NCI-H2081 treated with DMSO at 0.1 percent for 48 hours (cell line): ENCODE measurements at places on chromosomes 1 and 21.

DNA sequence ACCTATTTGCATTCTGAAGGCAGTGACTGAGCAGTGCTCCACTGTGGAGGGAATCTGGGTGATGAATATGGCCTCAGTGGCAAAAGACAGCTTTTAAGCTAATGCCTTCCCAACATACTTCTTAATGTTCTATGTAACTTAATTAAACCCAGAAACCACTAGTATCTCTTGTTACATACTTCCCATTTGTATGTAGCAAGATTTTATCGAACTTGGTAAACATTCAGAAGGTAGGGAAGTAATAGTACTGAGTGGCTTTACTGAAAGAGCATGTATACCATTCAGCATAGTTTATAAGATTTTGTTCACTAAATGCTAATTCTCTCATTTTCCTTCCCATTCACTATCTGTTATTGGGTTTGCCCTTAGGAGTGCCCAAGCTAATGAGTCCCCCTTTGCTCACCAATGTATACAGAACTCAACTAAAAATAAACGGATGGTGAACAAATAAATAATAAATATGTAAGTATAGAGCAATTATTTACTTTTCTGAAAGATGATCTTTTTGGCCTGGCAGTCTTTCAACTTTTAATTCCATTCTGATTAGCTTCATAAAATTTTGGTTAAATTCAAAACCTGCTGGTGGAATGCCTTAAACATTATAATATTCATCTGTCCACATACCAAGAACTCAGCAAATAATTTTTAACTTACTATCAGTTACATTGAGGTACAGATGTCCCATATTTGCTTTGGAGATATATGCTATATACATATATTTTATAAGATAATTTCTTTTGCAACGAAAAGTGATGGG is 204.4 kb downstream of the APP start:
- DNase-seq, result no peak

DNA sequence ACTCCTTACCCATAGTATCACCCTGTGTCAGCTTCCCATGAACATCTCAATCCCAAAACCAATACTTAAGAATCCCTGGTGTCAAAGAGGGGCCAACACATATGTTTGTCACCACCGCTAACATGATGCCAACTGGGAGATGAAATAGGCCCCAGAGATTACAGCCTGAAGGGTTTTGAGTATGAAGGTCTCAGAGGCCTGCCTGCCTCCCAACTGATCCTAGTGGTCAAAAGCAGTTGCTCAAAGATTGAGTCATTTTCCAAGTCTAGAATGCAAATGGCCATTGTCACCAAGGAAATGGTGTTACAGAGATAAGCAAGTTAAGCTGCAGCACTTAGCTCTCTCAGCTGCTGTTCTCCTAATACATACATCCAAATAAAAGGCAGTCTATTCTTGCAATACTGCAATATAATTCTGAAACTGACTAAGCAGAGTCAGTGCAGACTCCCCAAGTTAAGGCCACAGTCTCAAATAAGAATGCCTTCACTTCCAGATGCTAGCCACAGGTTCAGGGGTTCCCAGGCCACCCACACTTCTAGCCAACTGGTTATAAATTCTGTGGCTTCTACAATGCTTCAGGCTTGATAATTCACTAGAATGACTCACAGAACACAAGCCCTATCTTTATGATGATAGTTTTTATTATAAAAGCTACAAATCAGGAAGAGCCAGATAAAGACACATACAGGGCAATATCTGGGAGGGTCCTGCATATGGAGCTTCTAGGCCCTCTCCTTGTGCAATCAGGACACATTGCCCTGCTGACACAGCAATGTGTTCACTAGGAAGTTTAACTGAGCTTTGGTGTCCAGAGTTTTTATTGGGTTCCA is 18.7 kb downstream of the DUSP10 start:
- no peak for DNase-seq

GRCh38 chr1:42165511-42166210 is 1.1 kb upstream of the GUCA2A start:
- peak; percentile 63 for DNase-seq

DNA sequence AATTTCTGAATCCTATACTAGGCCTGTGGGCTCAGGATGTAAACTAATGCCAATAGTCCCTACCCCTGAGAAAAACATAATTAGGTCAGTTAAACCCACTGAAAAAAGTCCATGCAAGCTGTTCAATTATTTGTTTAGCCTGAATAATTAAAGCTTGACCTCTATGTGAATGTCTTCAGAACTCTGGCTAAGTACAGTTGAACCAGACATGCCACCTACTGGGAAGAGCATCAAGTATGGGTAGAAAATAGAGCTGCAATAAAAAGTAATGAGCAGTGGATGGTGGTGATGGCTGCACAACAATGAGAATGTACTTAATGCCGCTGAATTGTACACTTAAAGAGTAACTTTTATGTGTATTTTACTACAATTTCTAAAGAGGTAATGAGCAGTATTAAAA is 23.6 kb upstream of the SLC19A2 start:
- DNase-seq, result peak; percentile 27

- no peak for DNase-seq
Observed at GRCh38 chr1:30354410-30354809, 369.0 kb downstream of the MATN1 start.

DNA sequence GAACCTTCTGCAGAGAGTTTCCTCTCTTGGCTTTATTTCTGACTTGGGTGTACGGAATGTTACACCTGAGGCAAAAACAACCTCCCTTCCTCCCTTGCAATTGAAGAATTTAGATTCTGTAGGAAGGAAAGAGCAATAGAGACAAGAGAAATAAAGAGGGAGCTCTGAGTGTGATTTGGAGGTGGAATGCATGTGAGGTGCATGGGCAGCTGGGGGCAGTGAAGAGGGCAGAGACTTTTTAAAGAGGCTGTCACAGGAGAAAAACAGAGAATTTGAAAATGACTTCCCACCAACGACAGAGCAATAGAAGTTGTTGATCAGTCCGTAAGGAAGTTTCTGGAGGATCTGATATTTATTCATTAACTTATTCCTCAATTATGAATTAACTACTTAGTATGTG is 172.0 kb upstream of the B3GALT2 start:
- DNase-seq, result no peak

DNA sequence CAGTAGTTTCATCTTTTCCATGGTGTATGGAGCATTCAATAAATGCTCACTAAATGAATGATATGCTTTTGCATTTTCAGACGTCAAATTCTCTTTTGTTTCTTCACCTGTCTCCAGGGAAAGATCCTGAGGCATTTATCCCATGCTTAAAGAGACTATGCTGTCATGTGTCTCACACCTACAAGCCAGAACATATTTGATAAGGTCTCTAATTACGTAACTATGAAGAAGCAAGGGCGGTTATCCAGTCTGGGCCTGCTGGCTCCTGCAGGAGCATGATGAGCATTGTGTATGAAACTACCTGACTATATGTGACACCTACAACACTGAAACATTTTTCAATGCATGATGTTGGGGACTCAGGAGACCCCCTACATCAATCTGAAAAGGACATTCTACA is 51.8 kb downstream of the FBXO42 start:
- DNase-seq, result no peak

DNA sequence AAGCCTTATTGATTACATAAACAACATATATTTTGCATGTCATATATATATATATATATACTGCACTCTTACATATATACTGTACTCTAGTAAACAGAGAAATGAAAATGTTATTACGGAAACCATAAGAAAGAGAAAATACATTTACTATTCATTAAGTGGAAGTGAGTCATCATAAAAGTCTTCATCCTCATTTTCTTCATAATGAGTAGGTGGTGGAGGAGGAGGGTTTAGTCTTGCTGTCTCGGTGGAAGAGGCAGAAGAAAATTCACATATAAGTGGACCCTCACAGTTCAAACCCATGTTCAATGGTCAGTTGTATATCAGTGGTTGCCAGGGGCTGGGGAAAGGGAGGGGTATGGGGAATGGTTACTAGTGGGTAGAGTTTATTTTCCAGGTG is 8.0 kb upstream of the IFNLR1 start:
- DNase-seq, result no peak

DNA sequence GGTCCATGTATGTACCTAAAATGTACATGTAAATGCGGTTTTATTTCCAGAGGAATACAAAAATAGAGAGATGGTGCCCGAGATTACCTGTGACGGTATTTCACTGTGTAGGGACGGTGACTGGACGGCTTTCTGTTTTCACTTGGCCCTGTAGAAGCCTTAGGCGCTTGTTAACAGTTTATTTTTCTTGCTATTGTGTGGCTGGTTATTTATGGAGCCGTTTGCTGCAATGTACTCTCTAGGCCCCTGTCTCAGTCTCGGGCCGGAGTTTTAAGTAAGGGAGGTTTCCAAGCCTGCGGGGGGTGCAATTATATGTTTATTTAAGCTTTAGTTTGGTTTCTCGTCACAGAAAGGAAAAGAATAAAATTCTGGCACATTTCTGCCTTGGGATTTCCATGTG is 413 bp downstream of the EFCAB7 start:
- no peak for DNase-seq

- DNase-seq, result no peak
Observed at GRCh38 chr1:37622131-37622530, 12.6 kb downstream of the RSPO1 start.

GRCh38 chr1:181179279-181179986 is 90.9 kb downstream of the IER5 start:
- DNase-seq, result no peak

DNA sequence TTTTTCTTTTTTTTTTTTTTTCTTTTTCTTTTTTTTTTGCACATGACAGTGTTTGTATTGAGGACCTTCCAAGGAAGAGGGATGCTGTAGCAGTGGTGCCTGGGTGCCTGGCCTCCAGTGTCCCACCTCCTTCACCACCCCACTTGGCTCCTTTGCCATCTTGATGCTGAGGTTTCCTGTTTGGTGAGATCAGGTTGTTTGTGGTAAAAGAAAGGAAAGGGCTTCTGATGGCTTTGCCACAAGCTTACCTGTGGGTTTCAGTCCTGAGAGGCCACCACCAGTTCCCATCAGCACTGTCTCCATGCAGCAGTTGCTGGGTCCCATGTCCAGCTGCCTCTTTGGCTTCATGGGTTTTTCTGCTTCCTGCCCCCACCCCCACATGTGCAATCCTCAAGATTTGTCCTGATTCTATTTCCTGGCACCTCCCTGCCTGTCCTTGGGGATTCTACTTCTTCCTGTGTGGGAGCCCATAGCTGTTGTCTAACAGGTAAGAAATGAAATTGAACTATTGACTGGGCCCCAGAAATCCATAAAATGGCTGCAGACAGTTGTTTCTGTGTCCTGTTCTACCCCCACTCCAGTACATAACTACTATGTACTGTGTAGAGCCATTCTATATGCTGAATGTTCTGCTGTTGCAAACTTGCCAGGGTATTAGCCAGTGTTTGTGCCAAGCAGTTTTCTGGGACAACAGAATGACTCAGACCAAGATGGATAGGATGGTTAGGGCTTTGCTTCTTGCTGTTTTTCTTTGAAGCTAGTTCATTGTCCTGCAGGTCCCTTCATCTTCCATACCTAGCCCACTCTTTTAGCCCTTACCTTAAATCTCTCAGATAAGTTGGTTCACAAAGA is 4.2 kb upstream of the CCDC28B start:
- DNase-seq, result no peak

GRCh38 chr1:37630426-37631028 is 4.2 kb downstream of the RSPO1 start:
- no peak for DNase-seq

DNA sequence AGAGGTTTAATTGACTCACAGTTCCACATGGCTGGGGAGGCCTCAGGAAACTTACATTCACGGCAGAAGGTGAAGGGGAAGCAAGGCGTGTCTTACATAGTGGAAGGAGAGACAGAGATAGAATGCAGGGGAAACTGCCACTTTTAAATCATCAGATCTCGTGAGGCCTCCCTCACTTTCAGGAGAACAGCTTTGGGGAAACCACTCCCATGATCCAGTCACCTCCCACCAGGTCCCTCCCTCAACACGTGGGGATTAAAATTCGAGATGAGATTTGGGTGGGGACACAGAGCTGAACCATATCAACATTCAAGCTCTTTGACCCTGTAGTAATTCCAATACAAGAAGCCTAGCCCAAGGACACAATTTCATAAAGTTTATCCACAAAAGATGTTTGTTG is 13.7 kb downstream of the PIGP start:
- no peak for DNase-seq

DNA sequence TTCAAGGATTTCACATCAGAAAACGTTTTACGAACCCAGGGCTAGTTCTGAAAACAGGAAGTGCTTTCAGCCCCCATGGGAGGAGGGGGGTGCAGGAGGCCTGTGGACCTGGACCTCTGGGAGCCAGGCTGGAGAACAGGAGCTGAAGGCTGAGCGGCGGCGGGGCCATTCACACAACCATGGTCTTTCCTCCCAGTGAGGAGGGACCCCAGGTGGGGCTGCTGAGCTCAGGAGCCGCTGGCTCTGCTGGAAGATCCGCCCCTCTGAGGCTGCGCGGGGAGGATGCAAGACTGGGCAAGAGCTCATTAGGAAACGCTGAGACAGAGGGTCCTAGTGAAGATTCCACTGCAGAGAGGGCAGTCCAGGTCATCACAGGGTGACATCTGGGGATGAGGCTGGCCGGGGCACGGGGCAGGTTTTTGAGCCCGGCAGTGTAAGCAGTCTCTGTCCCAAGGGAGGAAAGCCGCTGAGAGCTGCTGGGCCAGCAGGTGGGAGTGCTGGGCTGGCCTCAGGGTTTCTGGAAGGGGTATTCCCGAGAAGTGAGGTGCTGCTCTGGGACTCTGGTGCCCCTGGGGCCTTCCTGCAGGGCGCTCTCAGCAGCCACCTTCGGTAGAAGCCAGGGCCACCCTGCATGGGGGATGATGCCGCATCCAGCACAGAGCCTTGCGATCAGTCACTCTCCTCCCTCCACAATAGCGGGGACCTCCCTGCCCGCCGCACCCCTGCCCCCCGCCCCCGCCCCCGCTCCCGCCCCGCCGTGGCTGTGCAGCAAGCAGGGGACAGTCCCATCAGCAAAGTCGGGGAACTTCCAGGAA is 7.5 kb downstream of the MX2 start:
- no peak for DNase-seq

DNA sequence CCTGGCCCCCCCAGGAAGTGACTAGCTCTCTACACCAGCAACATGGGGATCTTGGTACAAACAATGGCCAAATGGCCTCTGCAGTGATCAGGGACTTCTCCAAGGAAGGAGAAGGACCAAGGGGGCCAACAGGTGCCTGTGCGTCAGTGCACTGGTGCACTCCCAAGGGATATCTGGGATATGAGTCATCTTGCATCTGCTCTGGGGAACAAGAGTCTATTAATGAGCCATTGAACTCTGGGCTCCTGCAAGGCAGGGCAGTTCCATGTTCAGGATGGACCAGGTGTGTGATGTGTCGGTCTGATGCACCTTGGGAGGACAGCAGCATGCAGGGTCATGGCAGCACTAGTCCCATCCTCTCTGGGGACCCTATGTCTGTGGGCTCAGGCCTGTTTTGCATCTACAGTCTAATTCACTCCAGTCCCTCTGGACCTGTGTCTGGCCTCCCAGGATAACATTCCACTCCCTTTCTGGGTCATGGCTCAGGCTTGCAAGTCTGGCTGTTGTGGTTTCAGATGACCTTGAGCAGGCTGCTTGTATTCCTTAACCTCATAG is 125.3 kb downstream of the TRABD2B start:
- DNase-seq, result no peak
